Suprapubic skin (tissue), 4 donors: ENCODE measurements at places on chromosomes 16 and 17.

DNA sequence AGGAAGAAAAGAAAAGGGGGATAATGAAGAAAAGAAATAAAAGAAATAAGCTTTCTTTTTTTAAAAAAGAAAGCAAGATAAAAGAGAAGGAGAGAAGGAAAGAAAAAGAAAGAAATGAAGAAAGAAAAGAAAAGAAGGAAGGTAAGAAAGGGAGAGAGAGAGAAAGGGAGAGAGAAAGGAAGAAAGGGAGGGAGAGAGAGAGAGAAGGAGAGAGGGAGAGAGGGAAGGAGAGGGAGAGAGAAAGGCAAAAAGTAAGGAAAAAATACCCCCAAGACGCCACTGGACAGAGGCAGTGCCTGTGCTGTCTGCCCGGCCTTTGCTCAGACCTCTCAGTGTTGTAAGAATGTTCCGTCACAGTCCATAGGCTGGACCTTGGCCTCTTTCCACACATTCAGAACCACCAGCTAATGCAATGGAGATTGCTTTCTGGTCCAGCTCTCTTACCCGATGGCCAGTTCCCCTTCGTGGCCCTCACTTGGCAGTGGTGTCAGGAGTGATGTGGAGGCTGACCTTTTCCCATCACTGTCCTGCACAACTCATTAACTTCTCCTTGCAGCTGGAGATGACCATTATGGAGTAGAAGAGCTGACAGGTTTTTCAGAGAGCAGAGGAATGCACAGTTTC lies 14.3 kb upstream of the HNF1B start:
- no peak for DNase-seq

DNA sequence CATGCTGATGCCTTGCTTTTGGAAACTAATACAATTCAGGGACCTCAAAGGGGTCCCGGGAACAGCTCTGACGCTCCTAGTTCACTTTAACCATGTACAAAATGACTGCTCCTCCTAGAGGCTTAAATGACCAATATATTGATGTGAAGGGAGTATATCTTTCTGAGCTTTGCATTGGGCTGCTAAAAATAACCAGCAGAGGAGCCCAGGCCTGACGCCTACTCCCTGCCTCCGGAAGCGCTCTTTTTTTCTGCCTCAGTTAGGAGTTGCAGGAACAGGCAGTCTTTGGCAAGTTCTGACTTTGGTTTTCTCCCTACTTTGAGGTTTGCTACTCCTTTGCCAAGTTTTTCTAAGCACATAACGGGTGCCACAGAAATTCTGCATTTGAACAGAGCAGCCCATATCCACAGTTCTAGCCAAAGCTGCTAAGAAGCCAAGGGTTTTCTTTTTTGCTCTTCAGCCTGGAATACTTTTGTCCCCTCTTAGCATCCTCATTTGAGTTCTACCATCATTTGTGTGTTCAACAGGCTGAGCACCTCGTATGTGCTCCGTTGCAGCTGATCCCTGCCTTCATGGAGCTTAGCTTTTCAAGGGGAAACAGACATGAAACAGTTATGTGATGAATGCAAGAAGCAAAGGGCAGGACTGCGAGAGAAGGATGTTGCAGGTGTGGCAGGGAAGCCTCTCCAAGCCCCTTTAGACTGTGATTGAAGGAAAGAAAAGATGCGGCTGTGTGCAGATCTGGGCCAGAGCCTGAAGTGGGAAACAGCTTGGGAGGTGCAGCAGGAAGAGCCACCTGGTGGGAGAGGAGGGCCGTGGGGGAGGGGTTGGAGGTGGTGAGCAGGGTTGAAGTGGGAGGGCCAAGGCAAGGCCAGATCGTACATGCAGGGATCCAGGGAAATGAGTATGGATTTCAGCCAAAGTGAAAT lies 2.8 kb upstream of the NAGPA start:
- no peak for DNase-seq

- no peak for DNase-seq
Measured at GRCh38 chr16:8717892-8718415, 43.5 kb downstream of the ABAT start.

DNA sequence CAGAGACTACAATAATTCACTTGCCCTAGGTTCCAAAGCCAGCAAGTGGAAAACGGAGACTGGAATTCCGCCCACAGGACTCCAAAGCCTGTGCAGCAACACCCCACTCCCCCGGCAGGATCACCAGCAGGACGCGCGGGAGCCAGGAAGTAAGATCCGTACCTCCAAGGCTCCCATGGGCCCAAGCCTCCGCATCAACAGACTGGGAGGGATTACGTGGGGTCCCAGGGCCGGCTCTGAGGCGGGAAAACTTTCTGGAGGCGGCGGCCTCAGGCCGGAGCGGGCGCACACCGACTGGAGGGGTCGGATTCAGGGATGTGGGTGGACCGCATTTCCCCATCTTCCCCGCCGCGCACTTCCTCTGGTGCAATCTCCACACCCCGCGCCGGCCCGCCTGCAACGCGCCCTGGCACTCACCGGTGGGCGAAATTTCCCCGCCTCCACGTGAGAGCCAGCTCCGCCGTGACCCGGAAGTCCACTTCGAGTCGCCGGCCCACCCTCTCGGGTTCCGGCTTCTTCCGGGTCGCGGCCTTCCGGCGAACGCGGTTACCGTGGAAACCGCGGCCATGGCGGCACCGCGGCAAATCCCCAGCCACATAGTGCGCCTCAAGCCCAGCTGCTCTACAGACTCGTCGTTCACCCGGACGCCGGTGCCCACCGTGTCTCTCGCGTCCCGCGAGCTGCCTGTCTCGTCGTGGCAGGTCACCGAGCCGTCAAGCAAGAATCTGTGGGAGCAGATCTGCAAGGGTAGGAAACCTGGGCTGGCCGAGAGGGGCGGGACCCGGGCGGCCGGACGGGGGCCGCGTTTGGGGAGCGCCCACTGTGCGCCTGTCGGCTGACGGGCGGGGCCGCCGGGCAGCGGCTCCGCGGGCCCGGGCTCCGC lies at the start of the genes IQCK and KNOP1:
TSS of gene IQCK (plus strand) at position 531 of the 883 bp plus-strand sequence. CDS start at position 567, 36 bp downstream.
TSS of gene KNOP1 (minus strand) at position 487 of the 883 bp plus-strand sequence. CDS start 3,192 bp downstream, outside the sequence.
- peak; percentile 96 for DNase-seq

DNA sequence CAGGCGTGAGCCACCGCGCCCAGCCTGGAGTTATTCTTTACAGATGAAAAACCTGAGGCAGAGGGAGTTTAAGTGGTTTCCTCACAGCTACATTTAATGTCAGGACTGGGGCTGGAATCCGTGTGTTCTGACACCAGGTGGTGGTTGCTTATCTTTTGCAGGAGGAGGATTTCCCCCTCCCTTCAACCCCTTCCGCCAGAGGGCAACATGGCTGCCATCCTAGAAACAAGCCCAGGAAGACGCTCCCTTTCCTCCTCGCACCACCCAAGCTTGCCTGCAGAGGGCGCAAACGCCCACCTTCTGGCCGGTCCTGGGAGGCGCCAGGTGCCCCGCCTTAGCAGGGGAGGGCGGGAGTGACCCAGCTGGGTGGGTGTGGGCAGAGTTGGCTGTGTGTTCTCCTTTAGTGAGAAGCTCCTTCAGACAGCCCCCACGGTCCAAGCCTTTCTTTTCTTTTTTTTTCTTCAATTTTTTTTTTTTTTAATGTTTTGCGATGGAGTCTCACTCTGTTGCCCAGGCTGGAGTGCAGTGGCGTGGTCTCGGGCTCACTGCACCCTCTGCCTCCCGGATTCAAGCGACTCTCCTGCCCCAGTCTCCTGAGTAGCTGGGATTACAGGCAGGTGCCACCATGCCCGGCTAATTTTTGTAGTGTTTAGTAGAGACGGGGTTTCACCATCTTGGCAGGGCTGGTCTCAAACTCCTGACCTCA lies 9.9 kb upstream of the RAP1GAP2 start:
- DNase-seq, result peak; percentile 82

DNA sequence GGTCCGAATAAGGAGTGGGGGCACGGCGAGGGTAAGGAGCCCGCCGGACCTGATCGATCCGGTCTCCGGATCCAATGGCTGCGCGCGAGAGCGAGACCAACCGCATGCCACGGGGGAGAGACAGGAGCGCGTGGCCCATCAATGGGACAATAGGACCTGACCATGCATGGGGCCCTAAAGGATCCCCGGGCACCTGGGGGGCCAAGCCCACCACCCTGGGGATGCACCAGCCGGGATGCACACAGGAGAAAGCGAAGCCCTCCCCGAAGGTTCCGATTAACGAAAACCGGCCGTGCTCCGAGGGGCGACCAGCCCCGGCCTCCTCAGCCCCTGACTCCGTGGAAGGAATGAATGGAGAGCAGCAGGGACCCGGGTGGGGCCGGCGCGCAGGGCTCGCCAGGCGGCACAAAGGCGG lies 525 bp downstream of the JPT1 start:
- peak; percentile 68 for DNase-seq
